ENCODE measurements at places on chromosomes 2 and 18.

- no peak for ATAC-seq
Measured at GRCh38 chr2:135799738-135800137, 37.2 kb downstream of the LCT start.

DNA sequence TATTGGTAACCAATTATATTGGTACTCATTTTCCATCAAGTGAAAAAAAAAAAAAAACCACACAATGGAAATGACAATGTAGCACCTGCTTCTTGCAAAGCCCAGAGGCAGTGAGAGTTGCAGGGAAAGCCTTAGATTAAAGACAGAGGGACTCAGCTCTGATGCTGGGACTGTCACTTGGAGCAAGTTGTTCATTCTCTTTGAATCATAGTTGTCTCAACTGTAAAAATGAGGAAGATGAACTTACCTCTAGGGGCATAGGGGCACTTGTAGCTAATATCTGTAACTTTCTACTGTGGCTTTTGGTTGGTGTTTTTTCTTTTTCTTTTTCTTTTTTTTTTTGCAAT lies 81.4 kb upstream of the LPIN2 start:
- no peak for ATAC-seq

DNA sequence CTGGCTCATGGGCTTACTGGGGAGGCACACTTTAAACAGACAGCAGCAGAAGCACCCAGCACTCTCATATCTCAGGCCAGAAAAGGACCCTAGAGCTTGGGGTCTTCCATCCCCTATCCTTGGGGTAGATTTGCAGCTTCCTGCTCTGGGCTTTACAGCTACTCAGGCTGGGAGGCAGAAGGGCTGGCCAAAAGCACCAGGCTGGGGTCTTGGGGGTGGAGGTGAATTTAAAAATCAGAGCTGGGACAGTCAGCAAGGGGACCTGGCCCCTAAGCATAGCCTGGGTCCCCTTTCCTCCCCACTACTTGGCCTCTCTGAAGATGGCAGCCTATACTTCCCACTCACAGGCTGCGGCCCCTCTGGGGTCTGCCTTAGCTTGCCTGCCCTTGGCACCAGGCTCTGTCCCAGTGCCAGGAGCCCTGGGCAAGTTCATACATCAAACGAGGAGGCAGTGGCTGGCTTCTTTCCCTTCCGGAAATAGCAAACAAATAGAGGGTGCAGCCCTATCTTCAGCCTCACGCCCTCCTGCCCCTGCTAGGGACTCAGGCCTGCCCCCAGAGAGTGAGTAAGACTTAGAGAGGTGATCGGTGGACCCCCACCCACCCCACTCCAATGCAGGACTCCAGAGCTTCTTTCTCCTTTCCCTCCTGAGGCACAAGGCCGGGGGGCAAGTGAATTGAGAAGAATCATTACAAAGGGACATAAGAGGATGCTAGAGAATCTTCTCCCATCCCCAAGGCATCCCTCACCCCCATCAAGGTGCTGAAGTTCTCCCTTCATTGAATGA lies 26.0 kb upstream of the TNS1 start:
- no peak for ATAC-seq

- no peak for ATAC-seq
Measured at GRCh38 chr18:71873695-71874094, 670.4 kb downstream of the CBLN2 start.

GRCh38 chr2:96325041-96325883 lies at the start of gene ITPRIPL1:
ITPRIPL1 (plus strand) TSS chr2:96325317; CDS start chr2:96325840, 523 bp downstream.
- no peak for ATAC-seq

DNA sequence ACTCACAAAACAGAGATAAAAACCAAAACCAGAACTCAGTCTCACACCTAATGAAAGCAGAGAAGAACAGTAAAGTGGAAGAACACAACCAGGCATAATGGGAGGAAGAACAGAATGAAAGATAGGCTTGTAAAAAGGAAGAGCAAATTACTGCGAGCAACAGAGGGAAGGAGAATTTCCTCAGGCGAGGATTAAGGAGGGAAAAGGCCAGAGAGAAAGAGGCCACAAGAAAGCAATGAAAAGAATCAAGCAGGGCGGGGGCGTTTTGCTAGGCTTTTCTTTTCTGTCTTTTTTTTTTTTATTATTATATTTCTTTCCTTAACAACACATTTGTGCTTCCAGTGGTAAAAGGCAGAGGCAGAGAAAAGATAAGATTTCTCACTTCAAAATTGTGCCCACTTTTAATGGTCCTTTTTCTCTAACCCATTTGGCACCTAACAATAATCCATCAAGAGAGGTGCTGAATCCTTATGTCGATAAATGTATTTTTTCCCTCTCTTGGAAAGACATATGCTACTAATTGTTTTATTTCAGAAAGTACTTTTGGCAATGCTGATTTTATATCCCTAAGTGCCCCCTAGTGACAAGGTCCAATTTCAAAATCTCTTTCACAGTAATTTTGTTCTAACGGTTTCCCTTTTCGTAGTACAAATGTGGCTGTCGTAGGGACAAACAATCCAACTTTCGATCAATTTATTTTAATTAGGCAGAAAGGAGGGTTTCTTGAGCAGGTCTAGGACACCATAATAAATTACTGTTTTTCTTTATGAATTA lies 138.7 kb upstream of the AQP4 start:
- no peak for ATAC-seq

DNA sequence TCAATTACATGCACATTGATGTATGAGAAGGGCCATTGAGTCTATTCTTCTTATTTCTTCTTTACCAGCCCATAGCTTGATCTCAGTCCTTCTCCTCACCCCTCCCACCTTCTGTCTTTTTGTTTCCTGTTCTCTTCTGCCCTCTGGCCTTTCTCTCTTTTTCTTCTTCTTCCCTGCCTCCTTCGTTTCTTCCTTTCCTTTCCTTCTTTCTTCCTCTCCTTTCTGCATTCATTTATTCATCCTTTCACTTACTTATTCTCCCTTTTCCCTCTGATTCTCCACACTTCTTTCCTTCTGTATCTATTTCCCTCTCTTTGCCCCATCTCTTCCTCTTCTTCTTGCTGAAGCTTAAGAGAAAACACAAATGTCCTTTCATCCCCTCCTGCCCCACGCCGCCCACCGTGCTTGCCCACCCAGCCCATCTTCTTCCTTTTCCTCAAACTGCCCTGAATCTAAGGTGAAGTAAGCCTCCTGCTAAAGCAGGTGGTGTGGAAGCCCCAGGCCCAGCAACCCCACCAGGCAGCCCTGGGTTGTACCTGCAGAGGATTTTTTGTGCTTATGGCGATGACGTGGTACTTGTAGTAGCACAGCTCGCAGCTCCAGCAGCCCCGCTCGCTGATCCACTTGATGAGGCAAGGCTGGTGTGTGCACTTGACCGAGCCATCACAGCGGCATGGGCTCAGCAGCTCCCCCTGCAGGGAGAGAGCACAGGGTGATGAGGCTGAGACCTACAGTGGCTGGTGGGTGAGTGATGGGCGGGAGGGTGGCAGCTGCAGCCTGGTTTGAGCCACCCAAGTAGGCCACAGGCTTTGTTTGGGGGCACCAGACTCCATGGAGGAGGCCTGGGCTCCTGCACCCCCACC lies 89.0 kb downstream of the MARCHF4 start:
- ATAC-seq: no peak

All from motor neuron (in vitro differentiated cells).